Occipital lobe (tissue), 3 donors: ENCODE measurements at places on chromosomes 6 and 20. TPM values are rescaled to one million over a fixed set of nuclear protein-coding genes. Genes with fewer than 3 reads are reported as not detected.

GRCh38 chr20:45578231-45578630 is 853 bp downstream of the WFDC8 start:
- no peak for DNase-seq

The TRIM10 gene
- 0.31 TPM for total RNA-seq

- no peak for DNase-seq
These were observed 80.3 kb downstream of the BACH2 start for GRCh38 chr6:90216072-90216977.

- no peak for DNase-seq
These were observed 27.7 kb downstream of the MAP3K5 start for GRCh38 chr6:136764517-136764993.

- DNase-seq = no peak
These were observed 241.0 kb downstream of the ADGRG6 start for GRCh38 chr6:142542704-142543233.
